RPMI7951 (cell line): ENCODE measurements at places on chromosomes 12 and 14. TPM values are rescaled to one million over a fixed set of nuclear protein-coding genes. Genes with fewer than 3 reads are reported as not detected.
A peak's percentile ranks its signal among the peaks of the same experiment; 100 is the strongest.

DNA sequence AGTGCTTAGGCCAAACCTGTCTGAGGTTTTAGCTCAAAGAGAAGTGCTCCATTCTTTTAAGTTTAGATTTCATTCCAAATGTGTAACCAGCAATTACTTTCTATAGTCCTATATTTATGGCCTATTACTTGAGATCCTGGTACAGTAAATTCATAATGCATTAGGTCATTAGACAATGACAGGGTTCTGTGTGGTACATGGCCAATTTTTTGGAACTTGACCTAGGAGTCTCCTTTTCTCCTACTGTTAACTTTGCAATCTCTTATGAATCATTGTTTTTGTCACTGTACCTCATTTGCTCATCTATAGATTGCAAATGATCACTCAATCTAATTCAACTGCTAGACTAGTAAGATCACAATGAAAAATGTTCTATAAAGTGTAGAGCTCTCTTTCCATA, 136.7 kb downstream of the PDE3A start:
- no peak for DNase-seq

The RNF212B gene
- not detected in 2 replicates for total RNA-seq

- no peak for DNase-seq
Measured at GRCh38 chr12:104952816-104953215, 5.3 kb downstream of the SLC41A2 start.

- no peak for DNase-seq
Measured at GRCh38 chr12:54044425-54045103, 9.1 kb upstream of the HOXC4 start.

DNA sequence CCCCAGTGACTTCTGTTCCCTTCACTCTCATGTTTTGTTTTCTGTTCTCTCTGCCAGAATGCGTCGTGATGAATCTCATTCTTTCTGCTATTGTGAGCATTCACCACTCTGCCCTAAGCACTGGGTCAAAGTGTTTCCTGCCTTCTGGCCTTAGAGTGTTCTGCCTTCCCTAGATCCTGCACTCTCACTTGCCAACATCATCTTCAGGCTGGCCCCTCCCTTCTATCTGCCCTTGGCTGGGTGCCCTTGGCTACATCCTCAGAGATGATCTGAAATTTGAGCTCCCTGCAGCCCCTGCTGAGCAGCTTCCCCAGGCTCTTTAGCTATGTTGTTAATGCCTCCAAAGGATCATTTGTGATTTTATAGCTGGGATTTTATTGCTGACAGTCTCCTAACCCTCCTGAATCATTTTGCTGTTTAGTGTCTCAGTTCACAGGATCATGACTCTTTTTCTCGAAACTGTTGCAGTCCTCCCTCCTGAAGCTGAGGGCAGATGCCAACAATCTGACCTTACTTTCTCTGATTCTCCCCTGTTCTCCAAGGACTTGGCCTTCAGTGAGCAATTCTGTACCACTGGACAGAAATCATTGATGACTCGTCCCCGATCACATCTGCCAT, 4.5 kb downstream of the DHRS2 start:
- peak; percentile 73 for DNase-seq

DNA sequence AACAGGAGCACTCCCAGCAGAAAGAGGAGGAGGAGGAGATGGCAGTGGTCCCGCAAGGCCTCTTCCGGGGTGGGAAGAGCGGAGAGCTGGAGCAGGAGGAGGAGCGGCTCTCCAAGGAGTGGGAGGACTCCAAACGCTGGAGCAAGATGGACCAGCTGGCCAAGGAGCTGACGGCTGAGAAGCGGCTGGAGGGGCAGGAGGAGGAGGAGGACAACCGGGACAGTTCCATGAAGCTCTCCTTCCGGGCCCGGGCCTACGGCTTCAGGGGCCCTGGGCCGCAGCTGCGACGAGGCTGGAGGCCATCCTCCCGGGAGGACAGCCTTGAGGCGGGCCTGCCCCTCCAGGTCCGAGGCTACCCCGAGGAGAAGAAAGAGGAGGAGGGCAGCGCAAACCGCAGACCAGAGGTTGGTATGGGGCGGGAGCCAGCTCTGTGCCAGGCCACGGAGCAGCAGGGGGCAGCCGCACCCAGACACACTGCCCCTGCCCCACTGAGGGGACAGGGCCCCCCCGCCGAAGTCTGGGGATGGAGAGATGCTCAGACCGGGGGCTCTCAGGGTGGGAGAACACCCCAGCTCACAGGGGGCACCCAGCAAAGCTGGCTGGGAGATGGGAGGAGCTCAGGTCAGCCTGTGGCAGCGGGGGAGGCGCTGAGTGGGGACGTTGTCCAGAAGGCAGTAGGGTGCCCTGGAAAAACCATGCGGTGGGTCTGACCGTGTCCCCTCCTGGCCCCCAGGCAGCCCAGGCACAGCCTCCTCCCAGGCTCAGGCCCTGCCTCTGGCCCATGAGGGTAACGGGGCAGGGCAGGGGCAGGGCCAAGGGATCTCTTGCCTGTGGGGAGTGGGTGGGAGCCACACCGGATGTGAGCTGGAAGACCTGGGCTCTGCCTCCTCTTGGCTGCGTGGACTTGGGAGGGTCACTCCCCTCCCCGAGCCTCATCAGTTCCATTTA, 9.8 kb downstream of the CHGA start:
- DNase-seq = no peak

GRCh38 chr14:105135700-105136395, 32.7 kb downstream of the JAG2 start:
- no peak for DNase-seq

GRCh38 chr12:113083863-113084435, 27.4 kb downstream of the DTX1 start:
- no peak for DNase-seq
